NCI-H1436 treated with DMSO at 0.1 percent for 48 hours (cell line): ENCODE measurements at places on chromosomes 7 and 10.
A peak's percentile ranks its signal among the peaks of the same experiment; 100 is the strongest.

GRCh38 chr10:99234041-99234790 is 1.4 kb downstream of the HPSE2 start:
- DNase-seq = no peak

DNA sequence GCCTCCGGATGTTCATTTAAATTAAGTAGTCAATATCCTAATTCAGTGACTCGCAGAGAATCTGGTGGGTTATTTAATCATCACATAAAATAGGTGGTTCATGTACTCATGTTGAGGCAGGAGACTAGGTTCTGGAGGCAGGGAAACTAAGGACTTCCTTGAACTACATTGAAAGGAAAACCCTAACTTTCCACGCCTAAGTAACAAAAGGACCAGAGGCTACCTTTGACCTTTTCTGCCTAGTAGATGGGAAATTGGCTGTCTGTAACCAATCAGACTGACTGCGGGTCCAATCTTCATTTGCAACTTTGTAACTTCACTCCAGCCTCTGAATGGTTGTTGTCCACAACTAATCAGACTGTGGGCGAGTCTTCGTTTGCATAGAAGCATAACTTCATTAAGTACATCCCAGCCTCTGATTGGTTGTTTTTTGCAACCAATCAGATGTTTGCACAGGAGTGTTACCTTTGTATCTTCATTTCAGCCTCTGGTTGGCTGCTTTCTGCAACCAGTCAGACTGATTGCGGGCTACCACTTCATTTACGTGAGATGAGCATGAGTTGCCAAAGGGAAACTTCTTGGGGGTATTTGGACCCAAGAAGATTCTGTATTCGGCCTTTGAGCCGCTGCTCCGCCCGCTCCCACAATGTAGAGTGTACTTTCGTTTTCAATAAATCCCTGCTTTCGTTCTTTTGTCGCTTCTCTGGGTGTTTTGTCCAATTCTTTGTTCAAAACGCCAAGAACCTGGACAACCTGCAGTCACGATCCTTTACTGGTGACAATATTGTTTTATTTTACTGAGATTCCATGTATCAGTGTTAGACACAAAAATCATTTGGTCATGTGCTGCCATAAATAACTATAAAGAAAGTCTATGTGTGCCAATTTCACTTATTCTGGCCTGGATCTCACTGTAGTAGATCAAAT is 1.7 kb upstream of the ST7 start:
- peak; percentile 51 for DNase-seq

- no peak for DNase-seq
Observed at GRCh38 chr7:117110480-117111315, 157.4 kb downstream of the ST7 start.

DNA sequence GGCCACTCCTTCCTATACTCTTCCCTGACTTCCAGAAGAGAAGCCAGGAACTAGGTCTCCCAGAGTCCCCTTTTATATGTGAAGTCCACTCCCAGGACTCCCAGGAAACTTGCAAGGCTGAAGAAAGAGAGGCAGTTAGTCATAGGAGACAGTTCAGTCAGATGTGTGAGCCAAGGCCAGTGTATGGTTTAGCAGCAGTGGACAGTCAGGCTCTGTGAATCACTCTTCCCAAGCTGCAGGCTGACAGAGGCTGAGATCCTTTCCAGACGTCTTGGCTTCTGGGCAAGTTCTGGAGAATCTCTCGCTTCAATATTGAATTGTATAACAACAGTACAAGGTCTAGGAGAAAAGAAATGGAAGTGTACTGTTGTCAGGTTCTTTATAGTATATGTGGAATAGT is 26.9 kb downstream of the BLVRA start:
- DNase-seq = no peak
